ENCODE measurements at places on chromosomes 7 and 10.
A peak's percentile ranks its signal among the peaks of the same experiment; 100 is the strongest.

- DNase-seq = no peak
Observed at GRCh38 chr10:97078261-97078937, 107.4 kb downstream of the SLIT1 start.

GRCh38 chr7:50706469-50706937, 76.2 kb downstream of the GRB10 start:
- no peak for DNase-seq

DNA sequence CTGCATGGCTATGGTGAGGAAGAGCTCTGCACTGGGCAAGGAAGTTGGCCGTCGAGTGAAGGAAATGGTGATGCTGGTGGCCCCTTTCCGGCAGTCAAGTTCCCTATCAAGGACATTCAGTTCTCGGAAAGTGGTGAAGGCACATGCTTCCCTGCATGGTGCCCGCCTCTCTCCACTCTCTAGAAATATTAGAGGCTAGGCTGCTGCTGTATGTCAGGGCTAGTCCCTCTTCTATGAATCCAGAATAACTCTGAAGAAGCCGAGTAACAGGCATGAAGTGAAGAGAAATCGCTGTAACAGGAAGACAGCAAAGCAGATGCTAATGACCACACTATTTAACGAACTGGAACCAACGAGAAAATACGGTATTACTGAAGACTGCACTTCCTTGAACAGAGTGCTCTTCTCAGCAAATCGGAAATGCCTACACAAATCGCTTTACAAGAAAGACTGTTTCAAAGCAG, 5.4 kb downstream of the IDI1 start:
- no peak for DNase-seq

GRCh38 chr7:93889261-93889660, 1.3 kb downstream of the TFPI2 start:
- DNase-seq = no peak

DNA sequence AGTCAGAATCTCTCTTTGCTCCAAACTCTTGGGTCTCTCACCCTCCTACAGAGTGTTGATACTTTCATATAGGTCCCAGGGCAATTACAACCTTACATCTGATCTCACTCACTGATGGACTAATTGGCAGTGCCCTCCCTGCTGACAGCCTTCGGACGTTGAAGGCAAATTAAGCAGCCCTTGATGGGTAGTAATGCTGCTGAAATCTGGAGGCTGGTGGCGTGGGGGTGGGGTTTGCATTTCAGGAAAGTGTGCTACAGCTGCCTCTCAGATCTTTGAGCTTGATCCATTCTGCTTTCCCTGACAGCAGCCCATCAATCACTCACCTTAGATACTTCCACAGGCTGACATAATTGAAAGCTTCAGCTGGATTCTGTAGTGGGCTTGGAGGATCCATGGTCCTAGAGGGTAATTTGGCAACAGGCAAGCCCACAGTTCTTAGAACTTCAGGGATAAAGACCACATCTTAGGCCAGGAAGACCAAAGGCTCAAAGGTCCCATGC, 349.1 kb upstream of the PODXL start:
- DNase-seq = no peak

- DNase-seq = no peak
Observed at GRCh38 chr7:40356312-40356711, 221.5 kb downstream of the SUGCT start.

GRCh38 chr7:158649279-158649678, 55.3 kb downstream of the NCAPG2 start:
- no peak for DNase-seq

GRCh38 chr10:132443983-132444876, 47.2 kb downstream of the PWWP2B start:
- no peak for DNase-seq

DNA sequence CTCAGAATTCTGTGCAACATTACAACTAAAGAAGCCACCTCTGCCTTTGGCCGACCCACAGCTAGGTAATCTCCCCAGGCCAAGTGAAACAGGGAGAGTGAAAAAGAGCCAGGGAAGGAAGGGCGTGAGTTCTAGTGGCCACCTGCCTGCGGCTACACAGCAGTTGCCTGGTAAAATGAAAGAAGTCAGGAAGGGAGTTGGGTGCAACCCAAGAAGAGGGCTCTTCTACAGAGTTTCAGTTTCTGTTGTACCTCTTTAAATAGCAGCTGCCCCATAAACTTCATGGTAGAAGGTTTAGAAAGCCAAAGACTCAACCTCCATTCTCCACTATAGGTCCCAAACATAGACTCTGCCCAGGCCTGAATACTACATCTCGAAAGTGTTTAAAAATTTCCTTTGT, 76.2 kb upstream of the TMEM168 start:
- no peak for DNase-seq

GRCh38 chr7:131328377-131329175, 900 bp downstream of the MKLN1 start:
- no peak for DNase-seq

GRCh38 chr10:70940834-70941568, 52.6 kb upstream of the PCBD1 start:
- DNase-seq = no peak

- DNase-seq = no peak
Observed at GRCh38 chr10:101644002-101644401, 51.0 kb downstream of the FBXW4 start.

GRCh38 chr7:22751341-22751740, 24.3 kb downstream of the IL6 start:
- DNase-seq = no peak

DNA sequence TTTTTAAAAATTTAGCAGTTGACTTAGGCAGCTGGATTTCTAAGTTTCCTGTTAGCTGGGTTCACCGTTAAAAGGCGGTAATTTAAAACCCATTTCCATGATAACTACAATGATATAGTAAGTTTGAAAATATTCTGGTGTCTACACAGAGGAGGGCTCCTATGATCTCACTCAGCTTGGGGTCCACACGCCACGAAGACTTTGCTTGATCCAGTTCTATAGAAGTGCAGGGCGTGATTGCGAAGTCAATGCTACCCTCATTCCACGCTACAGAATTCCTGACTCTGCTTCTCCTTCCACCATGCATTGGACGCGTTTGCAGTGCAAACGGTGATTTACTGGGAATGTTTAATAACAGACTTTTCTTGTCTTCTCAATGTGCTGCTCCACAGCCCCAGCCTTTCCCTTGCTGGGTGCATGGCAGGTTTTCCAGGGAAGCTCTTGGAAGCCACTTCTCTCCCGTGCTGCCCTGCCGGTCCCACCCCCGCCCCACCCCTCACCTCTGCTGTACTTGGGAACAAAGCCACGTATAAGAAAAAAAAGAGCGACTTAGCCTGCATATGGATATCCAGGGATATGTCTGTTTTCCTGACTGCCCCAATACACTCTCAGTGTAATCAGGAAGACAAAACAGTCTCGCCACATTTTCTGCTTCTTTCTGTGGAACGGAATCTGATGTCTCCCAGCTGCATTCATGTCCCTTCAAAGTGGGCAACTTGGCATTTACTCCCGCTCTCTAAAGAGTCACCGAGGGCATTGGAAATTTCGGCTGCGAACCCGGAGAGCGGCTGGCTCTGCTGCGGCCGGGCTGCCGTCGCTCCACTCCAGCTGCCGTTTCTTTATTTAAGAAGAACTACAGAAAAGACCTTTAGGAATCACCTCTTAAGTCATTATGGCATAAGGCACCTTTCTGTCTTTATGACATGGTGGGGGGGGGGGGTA, 434.4 kb upstream of the MGMT start:
- DNase-seq = no peak

DNA sequence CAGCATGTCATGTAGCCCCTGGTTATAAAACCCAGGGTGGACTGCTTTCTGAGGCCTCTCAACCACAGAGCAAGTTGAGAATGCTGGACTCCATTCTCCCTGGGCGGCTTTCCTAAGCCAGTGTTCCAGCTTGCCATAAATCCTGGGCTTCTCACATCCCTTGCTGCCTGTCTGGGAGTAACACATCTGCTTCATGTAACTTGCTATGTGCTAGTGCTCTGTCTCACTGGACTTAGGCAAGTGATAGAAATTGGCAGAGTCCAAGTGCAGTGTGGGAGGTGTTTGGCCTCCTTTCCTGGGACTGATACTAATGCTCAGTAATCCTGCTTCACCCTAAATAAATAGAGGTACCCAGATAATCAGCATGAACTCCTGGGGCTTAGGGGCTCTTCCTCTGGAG, 277.1 kb upstream of the POM121L12 start:
- no peak for DNase-seq

DNA sequence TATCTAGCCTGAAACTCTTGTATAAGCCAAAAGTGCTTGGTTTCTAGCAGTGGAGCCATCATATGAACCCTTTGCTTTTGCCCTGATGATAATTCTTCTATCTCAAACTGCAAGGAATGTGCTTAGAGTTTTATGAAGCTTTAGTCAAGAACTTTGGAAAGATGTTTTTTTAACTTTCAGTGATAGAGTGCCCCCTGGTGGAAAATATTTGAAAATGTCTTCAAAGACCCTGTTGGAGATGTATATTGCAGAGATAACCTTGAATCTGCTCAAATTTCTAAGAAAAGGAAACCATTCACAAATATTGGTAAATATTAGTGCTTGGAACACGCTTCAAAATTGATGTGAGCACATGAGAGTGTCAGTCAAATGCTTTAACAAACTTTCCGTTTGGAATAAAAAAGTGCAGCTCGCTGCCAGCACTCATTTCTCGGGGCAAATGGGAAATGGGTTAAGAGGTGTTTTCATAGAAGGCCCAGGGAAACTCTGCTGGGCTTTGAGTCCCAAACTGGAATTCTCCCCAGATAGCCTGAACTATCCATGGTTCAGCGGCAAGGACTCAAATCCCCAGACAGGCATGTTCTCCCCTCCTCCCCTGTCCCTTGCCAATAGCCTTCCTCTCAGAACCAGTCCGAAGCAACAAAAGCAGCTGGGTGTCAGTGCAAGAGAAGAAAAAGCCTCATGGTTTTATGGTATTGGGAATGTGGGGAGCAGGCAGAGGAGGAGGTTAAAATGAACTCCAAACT, 129.3 kb downstream of the MYOF start:
- DNase-seq = no peak

DNA sequence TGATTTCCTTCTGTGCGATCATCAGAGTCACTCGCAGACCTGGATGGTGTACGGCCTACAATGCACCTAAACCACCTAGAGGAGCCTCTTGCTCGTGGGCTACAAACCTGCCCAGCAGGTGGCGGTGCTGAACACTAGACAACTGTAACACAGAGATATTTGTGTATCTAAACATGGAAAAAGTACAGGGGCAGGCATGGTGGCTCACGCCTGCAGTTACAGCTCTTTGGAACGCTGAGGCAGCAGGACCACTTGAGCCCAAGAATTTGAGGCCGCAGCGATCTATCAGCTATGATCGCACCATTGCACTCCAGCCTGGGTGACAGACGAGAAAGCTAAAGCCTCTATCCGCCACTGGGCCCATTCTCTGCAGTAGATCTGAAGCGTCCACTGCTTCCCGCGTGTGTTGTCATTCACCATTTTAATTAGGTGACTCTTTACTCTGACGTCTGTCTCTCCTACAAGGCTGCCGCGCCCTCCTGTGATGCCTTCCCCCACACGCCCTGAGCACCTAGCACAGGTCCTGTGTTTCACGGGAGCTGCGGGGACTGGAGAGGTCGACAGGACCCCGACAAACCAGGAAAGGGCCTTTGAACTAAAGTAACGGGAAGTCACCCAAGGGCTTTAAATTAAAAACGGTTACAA, 774 bp downstream of the TUBGCP2 start:
- DNase-seq = peak; percentile 65

GRCh38 chr10:110434489-110435096, 63.1 kb upstream of the DUSP5 start:
- no peak for DNase-seq

GRCh38 chr10:110717781-110718589, 73.8 kb downstream of the RBM20 start:
- DNase-seq = no peak

GRCh38 chr7:75039166-75039565, 34.4 kb downstream of the RCC1L start:
- DNase-seq = no peak

GRCh38 chr10:131211146-131211545, 100.4 kb downstream of the TCERG1L start:
- no peak for DNase-seq

- DNase-seq = no peak
Observed at GRCh38 chr10:24311888-24312287, 103.0 kb downstream of the KIAA1217 start.

GRCh38 chr10:114802177-114802576, 19.4 kb upstream of the FHIP2A start:
- no peak for DNase-seq

GRCh38 chr10:19194866-19195265, 146.3 kb downstream of the MALRD1 start:
- no peak for DNase-seq

DNA sequence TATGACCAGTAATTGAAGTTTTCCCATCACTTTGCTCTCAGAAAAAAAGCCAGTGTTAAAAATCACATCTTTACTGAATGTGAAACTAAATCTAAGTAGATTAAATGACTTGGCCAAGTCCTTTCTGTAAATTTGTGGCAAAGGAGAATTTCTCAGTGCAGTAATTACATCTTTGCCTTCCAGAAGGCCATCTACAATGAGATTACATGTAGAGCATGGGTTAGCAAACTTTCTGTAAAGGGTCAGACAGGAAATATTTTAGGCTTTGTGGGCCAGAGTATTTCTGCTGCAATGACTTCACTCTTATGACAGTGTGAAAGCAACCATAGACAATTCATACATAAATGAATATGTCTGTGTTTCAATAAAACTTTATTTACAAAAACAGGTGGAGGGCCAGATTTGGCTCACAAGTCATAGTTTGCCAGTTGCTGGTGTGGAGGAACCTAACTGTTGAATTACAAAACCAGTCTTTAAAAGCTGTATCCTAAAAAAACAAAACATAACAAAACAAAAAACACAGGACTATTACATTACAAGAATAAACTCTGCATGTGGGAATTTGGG, 191.0 kb downstream of the TAX1BP1 start:
- DNase-seq = no peak

- DNase-seq = no peak
Observed at GRCh38 chr10:72340510-72341261, 14.0 kb downstream of the DNAJB12 start.

DNA sequence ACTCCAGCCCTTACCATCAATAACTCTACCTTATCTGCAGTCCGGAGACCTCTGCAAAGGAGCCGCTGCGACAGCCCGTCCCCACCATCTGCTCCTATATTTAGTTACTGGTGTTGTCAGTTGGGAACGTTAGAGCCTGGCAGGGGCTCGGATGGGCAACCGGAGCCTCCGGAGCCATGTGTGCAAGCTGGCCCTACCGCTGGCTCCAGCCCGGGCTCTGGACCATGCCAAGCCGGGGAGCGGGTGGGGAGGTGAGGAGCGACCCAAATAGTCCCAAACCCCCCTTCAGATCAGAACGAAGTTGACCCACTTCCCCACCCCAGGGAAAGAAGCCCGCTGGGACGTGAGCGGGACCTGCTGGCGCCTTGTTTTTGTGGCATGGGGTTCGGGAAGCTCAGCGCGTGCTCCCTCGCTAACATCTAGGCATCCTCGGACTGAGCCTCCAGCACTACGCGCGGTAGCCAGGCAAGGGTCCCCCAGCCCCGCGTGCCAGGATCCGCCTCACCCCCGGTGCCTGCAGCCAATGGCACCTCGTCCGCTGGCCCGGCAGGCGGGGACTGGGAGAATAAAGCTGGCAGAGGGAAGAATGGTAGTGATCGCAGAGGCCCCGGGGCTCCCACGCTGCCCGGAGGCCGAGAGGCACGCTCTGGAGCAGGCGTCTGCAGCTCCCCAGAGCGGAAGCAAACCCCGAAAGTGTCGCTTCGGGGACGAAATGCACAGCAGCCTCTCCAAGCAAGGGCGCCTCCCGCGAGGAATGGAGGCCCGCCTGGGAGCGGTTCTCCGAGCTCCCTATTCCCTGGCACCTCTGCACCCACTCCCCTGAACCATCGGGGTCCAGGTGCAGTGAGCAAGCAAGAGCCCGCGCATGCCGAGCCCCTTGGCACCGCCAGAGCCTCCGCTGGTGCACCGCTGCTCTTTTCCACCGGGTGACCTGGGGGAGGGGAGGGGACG, 679 bp downstream of the LRRC20 start:
- DNase-seq = no peak

Measured in stimulated activated CD8-positive, alpha-beta memory T cell treated with anti-CD3 and anti-CD28 coated beads, Interleukin-15, amount 100 ng/mL, for 4 hours (primary cell).